Activated T-helper 1 cell treated with Interleukin-2 at 50 U/mL for 16 hours (primary cell): ENCODE measurements at places on chromosomes 13 and 19.

- DNase-seq: no peak
These were observed 77.7 kb upstream of the PRR20A start for GRCh38 chr13:57063007-57063406.

DNA sequence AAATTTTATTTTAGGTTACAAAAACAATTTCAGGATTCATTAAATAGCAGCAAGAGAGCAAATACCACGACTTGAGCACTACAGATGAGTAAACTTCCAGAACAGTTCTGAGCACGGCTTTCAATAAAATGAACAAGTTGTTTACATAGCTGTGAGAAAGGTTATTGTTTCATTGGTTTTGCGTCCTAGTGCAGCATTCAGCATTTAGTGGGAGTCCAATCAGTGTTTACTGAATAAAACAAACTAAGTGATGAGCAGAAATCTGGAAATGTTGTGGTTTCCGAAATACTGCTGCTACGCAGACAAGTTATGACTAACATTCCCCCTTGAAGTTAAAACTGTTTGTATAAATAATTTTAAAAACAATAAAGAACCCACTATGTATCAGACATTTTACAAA lies 251.5 kb upstream of the STARD13 start:
- DNase-seq: no peak

DNA sequence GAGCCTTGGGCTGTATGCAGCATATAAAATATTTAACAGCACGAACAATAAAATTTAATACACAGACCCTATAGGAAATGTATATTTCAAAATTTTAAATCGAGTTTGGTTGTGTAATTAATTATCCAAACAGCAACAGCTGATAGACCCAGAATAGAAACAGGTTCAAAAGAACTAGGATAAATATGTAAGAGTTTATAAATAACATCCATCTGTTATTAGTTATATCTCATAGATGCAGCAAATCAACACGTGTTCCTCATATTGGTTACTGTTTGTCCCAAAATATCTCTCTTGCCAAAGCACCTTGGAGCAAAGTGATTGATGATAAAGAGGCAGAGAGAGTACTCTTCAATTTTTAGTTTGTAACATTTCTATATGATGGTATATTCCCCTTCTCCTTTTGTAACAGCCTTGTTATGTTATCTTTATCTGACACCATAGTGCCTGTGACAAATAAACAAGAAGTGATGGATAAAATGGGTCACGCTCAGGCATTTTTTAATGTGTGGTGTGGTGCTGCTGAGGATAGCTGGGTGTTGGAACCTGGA lies 260.6 kb upstream of the NBEA start:
- DNase-seq: no peak

DNA sequence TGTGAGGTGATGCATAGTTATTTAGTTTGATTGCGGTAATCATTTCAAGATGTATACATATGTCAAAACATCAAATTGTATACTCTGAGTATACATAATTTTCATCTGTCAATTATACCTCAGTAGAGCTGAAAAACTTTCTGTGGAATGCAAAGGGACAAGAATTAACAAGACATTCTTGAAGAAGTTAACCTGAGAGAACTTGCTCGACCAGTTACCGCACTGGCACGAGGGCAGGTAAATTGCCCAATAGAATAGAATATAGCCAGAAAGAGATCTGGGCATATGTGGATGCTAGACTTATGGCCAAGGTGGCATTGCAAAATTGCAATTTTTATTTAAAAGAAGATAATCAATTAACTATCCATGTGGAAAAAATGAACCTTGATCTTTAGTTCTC lies 42.3 kb upstream of the GJB6 start:
- DNase-seq: no peak

- no peak for DNase-seq
These were observed 4.1 kb upstream of the SIGLEC6 start for GRCh38 chr19:51535535-51535934.

- no peak for DNase-seq
These were observed 436.7 kb upstream of the ZNF507 start for GRCh38 chr19:31908496-31909225.
